Stimulated activated CD4-positive, alpha-beta T cell treated with anti-CD3 and anti-CD28 coated beads, Interleukin-1b, Interleukin-23, amount 100 ng/mL, for 48 hours (primary cell): ENCODE measurements at places on chromosomes 1 and 21.

- peak; percentile 43 for DNase-seq
Measured at GRCh38 chr1:41670217-41670957, 185.9 kb upstream of the EDN2 start.

DNA sequence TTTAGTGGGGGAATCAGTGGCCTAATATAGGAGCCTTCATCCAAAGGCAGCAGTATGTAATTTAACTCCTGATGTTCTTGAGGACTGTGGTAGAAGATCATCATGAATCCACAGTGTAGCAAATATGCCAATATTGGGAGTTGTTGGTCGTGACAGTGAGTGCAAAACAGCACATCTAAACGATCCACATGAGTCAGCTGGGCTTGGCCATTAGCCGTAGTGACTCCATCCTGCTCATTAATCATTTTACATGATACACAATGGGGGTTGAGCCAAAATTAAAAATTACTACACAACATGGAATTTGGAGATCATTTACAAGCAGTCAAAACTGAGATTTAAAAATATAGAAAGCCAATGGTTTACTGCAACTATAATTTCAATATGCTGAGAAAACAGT is 653.9 kb upstream of the CAMK1G start:
- no peak for DNase-seq

DNA sequence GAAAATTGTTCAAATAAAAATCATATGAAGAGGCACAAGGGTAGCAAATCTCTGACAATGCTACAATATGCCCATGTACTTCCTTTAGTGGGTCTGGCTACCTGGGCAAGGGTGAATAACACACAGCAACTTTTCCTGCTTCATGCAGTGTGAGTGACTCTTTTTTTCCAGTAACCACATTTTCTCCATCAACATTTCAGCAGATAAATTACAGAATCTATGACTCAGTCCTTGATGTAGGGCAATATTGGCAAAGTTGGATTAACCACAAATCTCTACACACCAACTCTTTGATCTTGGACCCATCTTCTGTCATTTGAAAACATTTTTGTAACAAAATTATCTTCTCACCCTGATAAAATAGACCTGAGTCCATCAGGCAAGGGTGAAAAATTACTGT is 31.7 kb downstream of the ERICH3 start:
- DNase-seq, result no peak

DNA sequence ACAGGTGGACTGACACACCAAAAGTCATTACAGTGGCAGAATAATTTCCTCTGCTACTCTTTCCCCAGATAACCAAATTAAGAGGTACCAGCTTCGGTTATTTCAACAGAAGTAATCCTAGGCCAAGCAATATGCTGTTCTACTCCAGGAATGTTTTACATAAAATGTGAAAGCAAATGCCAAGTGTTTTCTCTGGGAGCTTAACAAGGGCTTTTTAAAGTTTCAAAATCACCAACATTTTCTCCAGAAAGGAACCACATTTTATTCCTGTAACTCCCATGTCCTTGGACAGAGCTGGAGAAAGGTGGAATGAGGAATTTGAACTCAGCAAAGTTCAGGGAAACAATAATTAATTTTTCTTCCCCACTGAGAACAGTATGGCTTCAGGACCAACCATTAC is 27.2 kb downstream of the CNN3 start:
- no peak for DNase-seq

DNA sequence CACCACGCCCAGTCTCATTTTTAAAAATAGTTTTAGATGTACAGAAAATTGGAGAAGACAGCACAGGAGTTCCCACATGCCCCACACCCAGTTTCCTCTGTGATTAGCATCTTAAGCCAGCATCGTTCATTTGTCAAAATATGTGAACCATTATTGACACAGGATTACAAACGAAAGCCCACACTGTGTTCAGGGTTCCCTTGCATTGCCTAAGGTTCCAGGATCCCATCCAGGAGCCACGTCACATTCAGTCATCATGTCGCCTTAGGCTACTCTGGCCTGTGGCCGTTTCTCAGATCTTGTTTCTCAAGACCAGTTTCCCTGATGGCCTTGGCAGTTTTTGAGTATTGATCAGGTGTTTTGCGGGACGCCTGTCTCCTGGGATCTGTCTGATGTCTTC is 34.7 kb upstream of the TNFRSF1B start:
- no peak for DNase-seq

- DNase-seq, result no peak
Measured at GRCh38 chr1:172601046-172601630, 57.8 kb upstream of the FASLG start.

DNA sequence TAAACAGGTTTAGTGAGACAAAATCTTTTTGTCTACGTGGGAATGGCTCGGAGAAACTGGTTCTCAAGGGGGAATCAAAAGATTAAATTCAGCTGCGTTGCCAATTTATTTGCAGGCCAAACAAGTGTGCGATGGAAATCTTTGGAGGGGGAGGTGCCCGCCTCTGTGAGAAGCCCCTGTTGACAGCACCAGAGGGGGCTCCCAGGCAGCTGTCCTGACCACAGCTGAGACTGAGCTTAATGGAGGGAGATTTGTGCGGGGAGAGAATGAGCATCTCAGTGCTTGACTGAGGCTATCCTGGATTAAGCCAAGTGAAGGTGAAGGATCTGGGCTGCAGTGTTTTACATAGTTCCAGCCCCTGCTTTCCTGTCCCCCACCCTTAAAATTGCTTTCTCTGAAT is 169.7 kb downstream of the ATG4C start:
- DNase-seq, result no peak

DNA sequence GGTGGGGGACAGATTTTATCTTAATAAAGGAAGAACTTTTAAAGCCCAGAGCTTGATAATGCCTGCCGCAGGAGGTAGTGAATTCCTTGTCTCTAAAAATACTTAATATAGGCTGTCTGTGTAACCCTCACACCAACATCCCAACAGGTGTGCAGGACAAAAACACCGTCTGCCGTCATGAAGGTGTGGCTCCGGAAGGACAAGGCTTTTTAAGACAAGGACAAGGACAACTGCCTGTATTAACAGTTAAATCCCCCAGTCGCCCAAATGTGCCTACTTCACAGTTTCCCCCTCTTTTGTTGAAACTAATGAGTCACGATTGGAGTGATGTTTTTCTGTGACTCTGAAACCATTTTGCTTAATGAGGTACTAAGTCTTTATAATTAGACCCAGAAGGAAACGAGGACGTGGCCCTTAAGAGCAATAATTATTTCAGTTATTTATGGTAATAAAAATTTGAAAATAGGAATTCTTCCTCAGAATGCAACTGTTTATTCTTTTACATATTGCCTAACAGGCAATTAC is 27.3 kb upstream of the SPATA6 start:
- DNase-seq, result no peak

DNA sequence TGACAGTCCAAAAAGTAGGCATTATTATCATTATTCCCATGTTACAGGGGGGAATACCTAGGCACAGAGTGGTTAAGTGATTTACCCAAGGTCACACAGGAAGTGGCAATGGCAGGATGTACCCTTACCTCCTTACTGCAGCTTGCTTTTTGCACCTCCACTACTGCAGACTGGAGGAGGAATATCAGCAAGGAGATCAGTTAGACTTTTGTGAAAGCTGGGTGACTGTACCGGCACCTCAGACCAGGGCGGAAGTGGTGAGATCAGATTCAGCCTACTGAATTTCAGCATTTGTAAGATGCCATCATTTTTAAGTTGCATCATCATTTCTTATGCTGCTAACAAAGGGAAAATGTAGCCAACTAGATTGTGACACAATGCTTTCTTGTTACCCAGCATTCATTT is 4.5 kb downstream of the ADARB1 start:
- DNase-seq, result peak; percentile 83

DNA sequence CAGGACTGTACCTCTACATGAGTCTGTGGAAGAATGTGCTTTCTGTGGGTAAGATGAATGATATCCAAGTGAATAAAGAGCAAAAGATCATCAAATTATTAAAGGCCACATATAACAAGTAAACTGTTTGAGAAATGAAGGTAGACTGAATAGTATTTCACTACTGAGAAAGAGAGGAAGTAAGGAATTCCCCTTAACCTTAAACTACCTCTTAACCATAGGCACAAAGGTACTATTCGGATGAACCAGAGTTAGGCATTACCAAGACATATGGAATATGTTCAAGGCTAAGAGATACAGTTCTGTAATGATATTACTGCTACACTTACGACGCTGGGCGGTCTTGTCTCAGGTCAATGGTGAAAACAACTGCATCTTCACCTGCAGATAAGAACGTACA is 25.5 kb downstream of the DCAF8 start:
- no peak for DNase-seq

DNA sequence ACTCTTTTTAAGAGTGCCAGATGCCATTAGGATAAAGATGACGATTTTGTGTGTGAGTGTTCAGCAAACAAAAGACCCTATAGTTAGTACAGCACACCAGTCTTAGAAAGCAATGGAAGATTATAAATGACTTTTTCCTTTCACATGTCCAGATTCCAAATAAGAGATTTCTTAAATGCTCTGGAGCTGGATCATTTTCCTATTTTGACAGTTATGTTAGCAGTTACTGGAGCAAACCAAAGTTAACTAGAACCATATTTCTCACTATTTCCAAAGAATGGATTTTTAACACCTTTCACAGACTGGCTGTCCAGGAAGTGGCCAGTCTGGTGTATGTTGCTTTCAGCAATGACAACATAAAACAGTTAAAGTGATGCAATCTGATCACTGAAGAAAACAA is 905.8 kb upstream of the ADGRL2 start:
- DNase-seq, result no peak

DNA sequence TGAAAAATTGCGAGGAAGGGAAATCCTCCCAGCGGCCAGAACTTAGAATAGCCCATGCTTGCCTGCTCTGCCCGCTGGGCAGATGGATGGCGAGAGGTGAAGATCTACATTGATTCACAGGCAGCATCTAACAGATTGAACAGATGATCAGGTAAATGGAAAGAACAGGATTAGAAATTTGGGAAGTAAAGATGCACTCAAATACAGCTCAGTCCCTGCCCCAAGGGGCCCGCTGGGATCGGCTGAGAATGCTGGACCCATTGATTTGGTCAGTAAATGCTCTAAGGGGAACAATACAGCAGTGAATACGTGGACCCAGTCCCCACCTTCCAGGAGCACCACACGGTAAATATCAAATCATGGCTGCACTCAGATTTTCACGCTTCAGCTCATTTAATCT is 248.2 kb downstream of the MATN1 start:
- no peak for DNase-seq

- DNase-seq, result no peak
Measured at GRCh38 chr1:192448026-192448578, 127.5 kb upstream of the RGS1 start.

GRCh38 chr1:91872559-91873081 is 13.3 kb downstream of the TGFBR3 start:
- peak; percentile 53 for DNase-seq

GRCh38 chr1:162285149-162285561 is 91.5 kb downstream of the SPATA46 start:
- no peak for DNase-seq

DNA sequence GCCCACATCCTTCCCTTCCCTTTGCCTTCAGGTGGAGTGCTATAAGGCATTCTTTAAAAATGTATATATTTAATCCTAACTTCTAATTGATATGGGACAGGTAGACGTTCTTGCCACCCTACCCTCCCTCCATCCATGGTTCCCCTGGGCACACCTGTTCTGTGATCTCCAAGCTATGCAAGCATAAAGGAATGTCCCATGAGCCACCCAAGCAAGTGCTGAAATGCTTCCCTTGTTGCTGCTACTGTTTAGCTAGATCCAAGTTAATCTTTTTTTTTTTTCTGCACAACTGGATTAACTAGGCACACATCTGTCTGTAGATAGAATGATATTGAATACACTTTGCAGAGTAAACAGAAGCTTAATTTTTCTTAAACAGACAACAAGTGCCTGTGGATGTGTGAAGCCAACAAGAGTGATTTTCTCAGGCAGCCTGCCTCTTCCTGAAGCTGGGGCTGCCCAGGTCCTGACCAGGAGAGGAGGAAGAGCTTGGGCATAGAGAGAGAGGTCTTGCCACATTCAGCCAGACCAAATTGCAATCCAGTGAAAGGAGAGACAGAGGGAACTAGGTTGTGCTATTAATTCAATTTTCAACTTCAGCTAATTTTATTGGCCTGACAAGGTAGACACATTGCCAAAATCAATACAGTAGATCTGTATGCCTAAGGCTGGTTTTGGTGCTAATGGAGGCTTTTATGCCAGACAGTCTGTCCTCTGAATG is 28.2 kb upstream of the ATP1B1 start:
- DNase-seq, result no peak

DNA sequence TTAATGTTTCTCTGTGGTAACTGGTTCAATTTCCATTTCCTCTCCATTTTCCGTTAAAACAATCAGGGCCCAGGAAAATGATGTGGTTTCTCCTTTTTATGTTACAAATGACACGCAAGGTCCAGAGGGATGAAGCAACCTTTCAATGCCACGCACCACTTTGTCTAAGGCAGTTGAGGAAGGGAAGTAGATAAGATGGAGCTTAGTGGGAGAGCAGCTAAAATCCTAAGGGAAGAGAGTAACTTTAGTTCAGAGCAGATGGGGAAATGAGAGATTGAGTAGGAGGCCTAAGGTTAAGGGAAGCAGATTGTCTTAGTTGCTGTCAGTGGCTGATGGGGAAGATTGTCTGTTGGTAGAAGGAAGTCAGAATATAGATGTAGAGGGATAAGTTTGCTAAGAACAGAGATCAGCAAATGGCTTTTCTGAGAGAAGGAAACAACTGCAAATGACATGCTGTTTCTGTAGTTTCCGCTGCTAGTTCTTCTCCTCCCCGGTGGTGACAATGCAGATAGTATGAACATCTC is 660 bp downstream of the CD1C start:
- DNase-seq, result no peak

- DNase-seq, result no peak
Measured at GRCh38 chr1:27795601-27796000, 22.6 kb downstream of the STX12 start.

DNA sequence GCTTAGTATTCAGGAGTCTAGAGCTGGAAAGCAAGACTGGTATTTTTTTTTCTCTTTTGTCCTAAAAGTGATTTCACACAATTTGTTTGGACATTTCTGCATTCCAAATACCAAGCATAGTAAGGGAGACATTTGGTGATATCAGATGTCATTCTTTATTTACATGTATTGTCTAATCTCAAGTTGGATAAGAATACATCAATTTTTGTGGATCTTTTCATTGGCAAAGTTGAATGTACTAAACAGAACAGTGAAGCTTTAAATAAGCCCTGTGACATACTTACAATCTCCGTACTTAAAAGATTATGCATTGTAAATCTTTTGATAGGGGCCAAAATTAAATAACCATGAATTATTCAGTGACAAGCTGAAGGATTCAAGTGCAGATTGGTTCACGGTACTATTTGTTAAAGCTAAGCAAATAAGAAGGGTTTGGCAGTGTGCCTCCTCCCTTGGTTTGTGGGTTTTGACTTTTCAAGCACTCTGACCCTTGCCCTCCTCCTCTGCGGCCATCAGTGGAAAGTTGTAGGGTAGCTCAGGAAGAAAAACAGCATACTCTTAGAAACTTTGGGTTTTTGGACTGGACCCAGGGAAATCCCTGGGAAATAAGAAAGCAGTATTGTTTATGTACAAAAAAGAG is 663.7 kb downstream of the ADGRL2 start:
- no peak for DNase-seq

DNA sequence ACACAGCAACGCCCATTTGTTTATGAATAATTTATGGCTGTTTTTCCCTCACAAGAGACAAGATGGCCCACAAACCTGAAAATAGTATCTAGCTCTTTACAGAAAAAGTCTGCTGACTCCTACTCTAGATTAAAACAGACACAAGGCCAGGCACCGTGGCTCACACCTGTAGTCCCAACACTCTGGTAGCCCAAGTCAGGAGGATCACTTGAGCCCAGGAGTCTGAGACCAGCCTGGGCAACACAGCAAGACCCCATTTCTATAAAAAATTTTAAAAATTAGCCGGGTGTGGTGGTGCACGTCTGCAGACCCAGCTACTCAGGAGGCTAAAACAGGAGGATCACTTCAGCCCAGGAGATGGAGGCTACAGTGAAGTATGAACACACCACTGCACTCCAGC is 34.6 kb downstream of the LUZP1 start:
- no peak for DNase-seq
